ENCODE measurements at places on chromosomes 4 and X.

DNA sequence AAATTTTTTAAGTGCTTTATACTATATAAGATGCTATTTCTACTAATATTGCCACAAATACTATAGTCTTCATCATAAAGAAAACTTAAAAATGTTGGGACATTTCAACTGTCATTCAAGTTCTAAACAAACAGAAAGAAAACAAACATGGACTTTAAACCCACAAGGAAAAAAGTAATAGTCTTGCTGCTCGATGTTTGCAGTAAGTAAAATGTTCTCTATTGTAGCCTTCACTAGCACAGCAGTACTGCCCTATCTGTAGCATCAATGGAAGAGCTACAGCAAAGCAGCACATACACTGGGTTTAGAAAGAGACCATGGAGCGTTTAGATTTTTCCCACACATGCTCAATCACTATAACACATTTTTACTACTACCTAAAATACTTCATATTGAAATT, 146.8 kb downstream of the KLHL13 start:
- no peak for DNase-seq

DNA sequence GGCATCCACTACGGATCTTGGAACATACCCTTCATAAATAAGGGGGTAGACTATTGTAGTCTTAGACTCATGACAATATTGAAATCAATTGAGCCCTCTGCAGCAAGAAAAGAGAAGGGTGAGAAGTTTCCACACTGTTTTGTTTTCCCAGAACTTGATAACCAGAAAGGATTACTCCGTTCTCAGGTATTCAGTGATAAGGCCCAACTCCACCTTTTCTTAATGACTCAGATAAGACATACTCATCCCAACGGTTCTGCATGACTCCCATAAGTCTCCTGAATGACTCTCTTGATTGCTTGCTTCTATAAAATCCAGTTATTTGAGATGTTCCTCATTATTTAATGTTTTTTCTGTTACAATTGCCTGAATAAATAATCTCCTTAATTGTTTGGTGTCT, 111.7 kb downstream of the PABPC4L start:
- no peak for DNase-seq

DNA sequence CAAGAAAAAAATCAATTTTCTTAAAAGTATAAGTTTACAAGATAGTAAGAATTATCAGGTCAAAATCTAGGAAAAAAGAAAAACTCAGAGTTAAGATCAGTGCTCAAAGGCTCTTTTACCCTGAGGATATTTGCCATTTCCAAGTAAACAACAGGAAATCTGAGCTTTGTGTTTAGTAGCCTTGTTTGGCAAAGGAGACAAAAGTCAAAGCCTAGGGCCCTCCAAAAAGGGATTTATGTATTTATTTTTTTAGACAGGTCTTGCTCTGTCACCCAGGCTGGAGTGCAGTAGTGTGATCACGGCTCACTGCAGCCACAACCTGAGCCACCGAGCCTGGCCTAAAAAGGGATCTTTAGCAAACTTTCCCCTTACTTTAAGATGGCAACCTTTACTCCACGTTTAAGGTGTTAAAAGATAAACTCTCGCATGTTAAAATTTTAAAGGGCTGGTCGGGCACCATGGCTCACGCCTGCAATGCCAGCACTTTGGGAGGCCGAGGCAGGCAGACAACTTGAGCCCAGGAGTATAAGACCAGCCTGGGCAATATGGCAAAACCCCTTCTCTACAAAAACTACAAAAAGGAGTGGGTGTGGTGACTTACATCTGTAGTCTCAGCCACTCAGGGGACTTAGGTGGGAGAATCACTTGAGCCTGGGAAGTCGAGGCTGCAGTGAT, 21.3 kb upstream of the OPHN1 start:
- DNase-seq: no peak

DNA sequence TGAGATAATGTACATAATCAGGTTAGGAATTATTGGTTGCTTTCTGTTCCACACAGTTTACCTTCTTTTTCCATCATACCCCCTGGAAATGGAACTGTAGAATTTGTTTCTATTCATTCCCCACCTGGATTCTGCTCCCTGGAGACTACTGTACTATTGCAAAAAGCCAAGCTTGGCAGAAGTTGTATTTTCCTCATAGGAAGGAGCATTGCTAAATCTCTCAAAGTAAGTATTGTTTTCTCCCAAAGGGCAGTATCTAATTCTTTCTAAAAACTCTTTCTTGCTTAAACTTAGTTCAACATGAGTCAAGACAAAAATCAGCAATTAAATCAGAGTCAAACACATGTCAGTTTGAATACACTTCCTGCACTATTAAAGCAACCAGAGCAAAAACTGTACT, 136.2 kb downstream of the CDS1 start:
- DNase-seq: no peak

DNA sequence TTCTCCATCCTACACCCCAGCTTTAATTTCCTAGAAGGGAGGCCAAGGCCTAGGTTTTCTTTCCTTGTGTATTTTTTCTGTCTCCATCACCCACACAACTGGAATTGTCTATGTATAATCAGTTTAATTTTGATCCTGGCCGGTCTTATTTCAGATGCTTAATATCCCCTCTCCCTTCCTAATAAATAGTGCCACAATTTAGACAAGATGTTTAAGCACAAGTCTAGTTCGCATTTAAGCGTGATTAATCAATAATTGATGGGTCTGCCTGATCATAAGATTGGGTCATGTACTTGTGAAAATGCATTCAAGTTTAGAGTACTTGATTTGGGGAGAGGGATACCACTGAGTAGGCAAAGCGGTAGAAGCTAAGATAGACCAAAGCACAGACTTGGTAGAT, 2.4 kb downstream of the BMP2K start:
- no peak for DNase-seq

- DNase-seq: no peak
Observed at GRCh38 chr4:99961711-99962110, 11.6 kb upstream of the H2AZ1 start.

DNA sequence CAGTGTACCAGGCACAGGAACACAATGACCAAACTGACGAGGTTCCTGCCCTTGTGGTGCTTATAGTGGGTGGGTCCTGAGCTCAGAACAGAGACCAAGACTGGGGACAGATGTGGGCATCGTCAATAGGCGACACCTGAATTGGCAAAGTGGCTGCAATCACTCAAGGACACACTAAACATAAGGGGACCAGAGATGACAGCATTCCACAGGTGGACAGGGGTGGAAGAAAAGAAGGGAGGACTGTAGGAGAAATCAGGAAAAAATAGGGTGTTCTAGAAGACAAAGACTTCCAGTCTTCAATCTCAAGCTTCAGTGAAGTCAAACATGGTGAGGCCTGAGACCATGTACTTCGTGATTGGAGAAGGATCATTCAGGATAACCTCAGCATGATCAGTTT, 5.8 kb downstream of the SH3KBP1 start:
- no peak for DNase-seq

GRCh38 chrX:67610282-67610681, 66.5 kb downstream of the AR start:
- DNase-seq: no peak

GRCh38 chr4:182806259-182807252, 110.6 kb downstream of the DCTD start:
- DNase-seq: peak; percentile 73

DNA sequence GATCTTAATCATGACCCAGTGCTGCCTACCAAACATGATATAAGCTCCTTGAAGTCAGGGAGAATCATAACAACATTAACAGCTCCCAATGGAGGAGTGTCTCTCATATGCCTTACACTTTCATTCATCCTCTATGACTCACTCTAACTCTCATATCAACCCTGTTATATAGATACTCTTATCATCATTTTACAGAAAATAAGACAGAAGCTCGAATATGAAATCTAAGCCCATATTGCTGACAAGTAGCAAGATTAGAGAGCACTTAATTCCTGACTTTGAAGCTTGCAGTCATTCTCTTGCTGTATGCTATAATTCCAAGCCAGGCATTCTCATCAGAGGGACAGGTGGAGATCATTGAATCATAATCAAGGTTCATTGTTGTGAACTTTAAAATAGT, 476.7 kb upstream of the ATOH1 start:
- DNase-seq: no peak

GRCh38 chr4:52984462-52984881, 122.4 kb downstream of the RASL11B start:
- DNase-seq: no peak

- DNase-seq: no peak
Observed at GRCh38 chr4:147015491-147015890, 69.8 kb upstream of the TTC29 start.

GRCh38 chrX:123357941-123358340, 173.9 kb downstream of the GRIA3 start:
- no peak for DNase-seq

GRCh38 chrX:46627711-46628419, 54.3 kb downstream of the CHST7 start:
- no peak for DNase-seq

DNA sequence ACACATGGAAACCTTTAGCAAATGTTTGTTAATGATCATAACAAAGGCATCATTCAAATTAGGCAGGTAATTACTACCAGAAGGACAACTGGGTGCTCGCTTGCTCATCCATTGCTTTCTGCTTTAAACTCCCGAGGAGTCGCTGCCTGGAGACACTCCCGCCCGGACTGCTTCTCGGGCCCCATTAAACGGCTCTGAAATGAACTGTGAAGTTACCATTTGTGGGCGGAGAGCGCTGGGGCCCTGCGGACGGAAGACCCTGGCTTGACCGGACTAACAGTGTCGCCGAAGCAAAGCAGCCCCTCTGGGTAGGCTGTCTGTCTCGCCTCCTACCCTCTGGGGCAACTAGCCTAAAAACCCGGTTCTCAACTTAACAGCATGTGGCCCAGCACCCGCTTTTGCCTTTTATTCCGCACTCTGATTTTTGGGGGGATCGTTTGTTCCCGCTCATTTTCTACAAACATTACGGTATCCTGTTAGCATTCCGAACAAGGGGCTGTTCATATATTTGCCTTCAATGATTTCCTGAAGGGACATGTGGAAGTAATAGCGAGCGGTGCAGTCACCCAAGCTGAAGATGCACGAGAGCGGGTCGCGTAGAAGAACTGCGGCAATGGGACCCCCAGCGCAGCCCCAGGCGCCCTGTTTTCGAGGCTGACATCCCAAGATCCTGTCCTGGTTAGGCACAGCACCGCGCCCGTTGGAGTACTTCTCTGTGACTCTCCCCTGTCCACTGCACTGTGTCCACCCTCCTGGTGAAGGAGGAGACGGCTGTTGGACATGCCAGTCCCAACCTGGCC, 1.6 kb upstream of the PDGFRA start:
- no peak for DNase-seq

DNA sequence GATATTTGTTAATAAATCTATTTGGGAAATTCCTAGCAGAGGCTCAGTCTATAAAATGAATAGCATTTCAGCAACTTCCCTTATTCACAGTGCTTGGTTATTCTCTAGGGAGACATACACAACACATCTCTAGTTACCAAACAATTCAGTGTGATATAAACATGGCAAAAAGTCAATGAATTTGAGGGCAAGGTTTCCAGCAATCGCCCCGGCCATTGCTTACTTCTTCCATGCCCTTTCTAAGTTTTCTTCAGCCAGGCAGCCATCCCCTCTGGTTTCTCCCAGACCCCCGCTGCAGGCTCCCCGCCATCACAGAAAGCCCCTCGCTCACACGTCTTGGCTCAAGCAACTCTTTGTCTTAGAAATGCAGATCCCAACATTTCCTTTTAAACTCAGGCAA, 4.4 kb downstream of the TLR7 start:
- no peak for DNase-seq

DNA sequence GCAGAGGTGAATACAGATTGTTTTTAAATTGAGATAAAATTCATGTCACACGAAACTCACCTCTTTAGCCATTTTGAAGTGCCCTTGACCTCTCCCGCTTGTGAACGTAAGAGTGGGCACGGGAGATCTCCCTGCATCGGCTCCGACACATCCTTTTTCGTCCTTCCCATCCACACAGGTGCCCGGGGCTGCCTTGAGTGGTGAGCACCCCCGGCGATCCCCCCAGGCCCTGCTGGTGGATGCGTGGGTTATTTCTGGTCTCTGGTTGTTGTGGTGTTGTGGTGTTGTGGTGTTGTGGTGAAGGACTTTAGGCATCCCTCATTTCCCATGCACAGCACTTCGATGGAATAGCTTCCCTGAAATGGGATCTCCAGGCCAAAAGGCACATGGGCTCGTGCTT, 46.1 kb downstream of the PSAPL1 start:
- DNase-seq: no peak

- DNase-seq: no peak
Observed at GRCh38 chr4:36320117-36320896, 38.9 kb downstream of the DTHD1 start.
